ENCODE measurements at places on chromosomes 3 and 15.

GRCh38 chr3:159844801-159845261, 143.8 kb upstream of the IL12A start:
- no peaks in the 10 kb centered on the region for H3K36me3 ChIP-seq
- peaks cover 30% of the 10 kb centered on the region for H3K27me3 ChIP-seq
- DNase-seq = no peak
- no peaks in the 10 kb centered on the region for H3K4me1 ChIP-seq
- H3K4me3 ChIP-seq = no peak overlapping the region
- no peak overlapping the region for H3K27ac ChIP-seq

- no peaks in the 10 kb centered on the region for H3K27me3 ChIP-seq
- no peaks in the 10 kb centered on the region for H3K36me3 ChIP-seq
- DNase-seq = no peak
These were observed 31.7 kb upstream of the ATOSA start for GRCh38 chr15:52710708-52711389.

GRCh38 chr15:43941555-43941954, 114.8 kb downstream of the WDR76 start:
- no peaks in the 10 kb centered on the region for H3K36me3 ChIP-seq
- H3K27me3 ChIP-seq = peaks cover 15% of the 10 kb centered on the region
- H3K27ac ChIP-seq = no peak overlapping the region
- no peak for DNase-seq
- H3K4me1 ChIP-seq = no peaks in the 10 kb centered on the region

- H3K4me1 ChIP-seq = peaks cover 6% of the 10 kb centered on the region
- no peak for DNase-seq
- peaks cover 46% of the 10 kb centered on the region for H3K27me3 ChIP-seq
- H3K4me3 ChIP-seq = no peak overlapping the region
- no peaks in the 10 kb centered on the region for H3K36me3 ChIP-seq
- H3K27ac ChIP-seq = no peak overlapping the region
These were observed 20.6 kb upstream of the RFTN1 start for GRCh38 chr3:16533928-16534574.

DNA sequence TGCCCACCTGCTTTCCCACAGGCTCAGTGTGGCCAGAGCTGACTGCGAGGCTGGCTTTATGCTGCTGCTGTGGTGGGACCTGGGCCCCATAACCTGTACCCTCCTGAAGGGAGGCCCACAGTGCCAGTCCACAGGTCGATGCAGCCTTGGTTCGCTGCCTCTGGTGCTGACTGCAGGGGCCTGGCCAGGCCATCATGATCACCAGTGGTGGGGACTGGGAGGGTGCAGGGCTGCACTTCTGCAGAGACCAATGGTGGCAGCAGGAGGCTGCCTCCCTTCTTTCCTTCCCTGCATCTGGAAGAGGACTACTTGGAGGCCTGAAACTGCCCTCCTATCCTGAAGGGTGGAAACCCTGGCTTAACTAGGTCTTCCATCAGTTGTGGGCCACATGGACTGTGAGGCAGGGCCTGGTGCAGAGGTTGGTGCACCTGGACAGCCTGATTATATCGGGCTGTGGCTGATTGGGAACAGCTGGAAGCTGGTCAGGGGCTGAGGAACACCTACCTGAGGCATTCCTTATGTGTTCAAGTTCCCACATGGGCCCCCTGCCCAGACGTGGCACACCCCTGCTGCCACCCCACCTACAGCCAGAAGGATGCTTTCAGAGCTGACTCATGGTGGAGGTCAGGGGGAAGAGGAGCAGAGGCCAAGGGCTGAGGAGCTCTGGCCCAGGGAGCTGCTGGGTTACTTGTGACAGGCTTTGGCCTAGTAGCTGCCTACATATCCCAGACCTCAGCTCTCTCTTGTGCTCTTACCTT, 29.8 kb downstream of the POMGNT2 start:
- H3K4me1 ChIP-seq = peaks cover 12% of the 10 kb centered on the region
- H3K36me3 ChIP-seq = peaks cover 12% of the 10 kb centered on the region
- H3K4me3 ChIP-seq = no peak overlapping the region
- no peak overlapping the region for H3K27ac ChIP-seq
- DNase-seq = no peak

DNA sequence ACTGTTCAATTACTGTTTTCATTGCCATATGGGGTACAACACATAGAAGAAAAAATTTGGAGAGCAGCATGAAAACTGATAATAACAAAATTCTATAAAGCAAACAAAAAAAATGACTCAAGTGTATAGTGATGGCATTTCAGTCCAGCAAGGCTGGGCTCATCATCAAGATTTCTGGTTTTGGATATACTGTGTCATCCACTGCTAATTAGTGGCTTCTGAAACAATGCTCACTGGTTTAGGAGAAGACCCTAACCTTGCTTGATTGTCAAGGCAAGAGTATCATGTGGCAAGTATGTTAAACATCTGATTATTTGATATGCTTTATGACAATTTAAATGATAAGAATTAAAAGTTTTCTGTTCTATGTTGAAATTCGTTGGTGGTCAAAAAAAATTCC, 96.9 kb downstream of the RFX7 start:
- H3K27me3 ChIP-seq = no peaks in the 10 kb centered on the region
- peaks cover 24% of the 10 kb centered on the region for H3K4me1 ChIP-seq
- no peak overlapping the region for H3K27ac ChIP-seq
- peaks cover 5% of the 10 kb centered on the region for H3K36me3 ChIP-seq

DNA sequence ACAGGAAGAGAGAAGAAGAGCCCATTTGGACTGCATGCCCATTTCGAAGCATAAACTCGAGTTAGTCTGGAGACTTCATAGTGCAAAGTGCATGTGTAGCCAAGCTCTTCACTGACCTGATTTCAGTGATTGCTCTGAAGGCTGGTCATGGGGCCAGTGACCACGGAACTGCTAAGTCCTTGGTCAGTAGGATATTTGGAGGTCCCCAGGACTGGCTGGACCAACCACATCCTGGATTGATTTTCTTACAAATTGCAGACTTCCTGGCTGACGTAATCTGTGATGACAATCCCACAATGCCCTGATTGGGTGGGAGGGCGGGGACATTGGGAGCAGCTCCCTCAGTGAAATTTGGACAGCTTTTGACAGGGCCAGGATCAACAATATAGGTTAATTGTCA, 233.4 kb downstream of the CACNA2D3 start:
- H3K4me3 ChIP-seq = no peak overlapping the region
- H3K27ac ChIP-seq = no peak overlapping the region
- no peaks in the 10 kb centered on the region for H3K27me3 ChIP-seq

DNA sequence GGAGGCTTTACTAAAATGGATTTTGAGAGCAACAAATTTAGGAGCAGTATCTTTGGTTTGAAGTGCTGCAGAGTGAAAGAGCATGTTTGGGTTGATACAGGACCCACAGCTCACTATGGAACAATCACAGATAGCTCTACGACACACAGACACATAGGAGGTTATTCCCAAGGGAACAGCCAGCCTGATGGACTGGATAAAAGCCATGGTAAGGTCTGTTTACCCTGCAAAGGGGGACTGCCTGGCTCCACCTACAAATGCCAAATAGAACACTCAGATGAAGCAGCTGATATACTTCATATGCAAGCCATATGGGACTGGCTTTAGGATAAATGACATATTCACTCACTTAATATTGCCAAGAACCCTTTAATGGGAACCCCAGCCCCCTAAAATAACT, 75.4 kb downstream of the CDC25A start:
- peaks cover 14% of the 10 kb centered on the region for H3K4me1 ChIP-seq
- peak overlapping the region; percentile 38 for H3K27ac ChIP-seq
- H3K36me3 ChIP-seq = no peaks in the 10 kb centered on the region
- DNase-seq = no peak

All from activated T-cell treated with anti-CD3 and anti-CD28 coated beads, Interleukin-2, amount 50 U/mL, for 72 hours (primary cell).